CD4-positive, alpha-beta memory T cell (primary cell): ENCODE measurements at places on chromosomes 3 and 15. TPM values are rescaled to one million over a fixed set of nuclear protein-coding genes. Genes with fewer than 3 reads are reported as not detected.

DNA sequence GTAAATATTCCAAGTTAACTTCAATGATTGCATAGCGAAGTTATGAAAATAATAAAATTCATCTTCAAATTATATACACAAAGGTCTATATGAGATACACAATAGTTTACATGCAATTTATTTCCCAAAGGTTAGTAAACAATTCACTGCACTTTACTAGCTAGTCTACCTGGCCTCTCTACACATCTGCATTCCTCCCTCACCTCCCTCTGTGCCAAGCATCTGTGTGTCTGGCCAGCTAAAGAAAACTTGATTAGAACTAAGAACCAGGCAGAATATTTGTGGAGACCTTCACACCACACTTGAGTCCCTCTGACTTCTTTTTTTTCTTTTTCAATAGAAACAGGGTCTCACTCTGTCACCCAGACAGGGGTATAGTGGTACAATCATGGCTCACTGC, 61.4 kb downstream of the LRRFIP2 start:
- no peak overlapping the region for H3K27ac ChIP-seq
- H3K27me3 ChIP-seq: no peaks in the 10 kb centered on the region
- no peak overlapping the region for H3K4me3 ChIP-seq

- H3K27ac ChIP-seq: no peak overlapping the region
- no peak for DNase-seq
- H3K27me3 ChIP-seq: no peaks in the 10 kb centered on the region
- H3K36me3 ChIP-seq: no peaks in the 10 kb centered on the region
- no peak overlapping the region for H3K4me3 ChIP-seq
- H3K4me1 ChIP-seq: peaks cover 16% of the 10 kb centered on the region
These were observed 8.2 kb downstream of the TBC1D23 start for GRCh38 chr3:100269001-100269400.

- H3K4me1 ChIP-seq: no peaks in the 10 kb centered on the region
- DNase-seq: no peak
- H3K27ac ChIP-seq: no peak overlapping the region
These were observed 426.5 kb upstream of the RASGRP1 start for GRCh38 chr15:38991126-38991525.

DNA sequence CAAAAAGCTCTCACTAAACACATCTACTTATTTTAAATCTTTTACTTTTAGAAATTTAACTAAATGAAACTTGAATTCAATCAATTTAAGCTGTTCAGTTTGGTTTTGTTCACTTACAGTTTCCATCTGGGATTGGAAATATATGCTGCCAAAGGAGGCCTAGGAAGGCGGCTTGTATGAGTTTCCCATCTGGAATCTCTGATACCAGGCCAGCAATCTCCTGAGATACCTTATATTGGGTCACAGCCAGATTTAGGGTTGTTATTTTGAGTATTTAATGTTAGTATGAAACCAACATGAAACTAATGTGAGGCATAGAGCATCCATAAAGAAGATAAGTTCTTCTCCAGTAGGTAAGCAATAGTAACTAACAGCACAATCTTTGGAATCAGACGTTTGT, 94.6 kb downstream of the GMNC start:
- DNase-seq: no peak
- no peaks in the 10 kb centered on the region for H3K36me3 ChIP-seq
- H3K27me3 ChIP-seq: no peaks in the 10 kb centered on the region
- H3K27ac ChIP-seq: no peak overlapping the region
- no peak overlapping the region for H3K4me3 ChIP-seq
- no peaks in the 10 kb centered on the region for H3K4me1 ChIP-seq

DNA sequence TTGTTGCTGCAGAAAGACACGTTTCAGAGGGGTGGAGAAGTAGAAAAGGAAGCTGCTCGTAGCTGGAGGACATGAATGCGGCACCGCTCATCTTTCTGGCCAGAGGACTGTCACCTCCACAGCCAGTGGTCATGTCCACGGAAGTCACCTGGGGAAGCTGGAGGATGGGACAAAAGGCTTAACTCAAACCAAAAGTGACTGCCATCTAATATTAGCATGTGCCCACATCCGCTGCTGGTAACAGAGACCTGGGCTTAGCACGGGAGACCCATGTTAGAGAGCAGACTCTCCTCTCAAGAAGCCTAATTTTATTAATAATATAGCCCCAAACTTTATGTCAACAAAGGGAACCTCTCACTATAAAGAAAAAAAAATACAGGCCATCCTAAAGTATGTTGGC, 5.9 kb downstream of the MEX3B start:
- no peaks in the 10 kb centered on the region for H3K27me3 ChIP-seq
- no peaks in the 10 kb centered on the region for H3K36me3 ChIP-seq
- H3K4me3 ChIP-seq: no peak overlapping the region
- no peak overlapping the region for H3K27ac ChIP-seq
- DNase-seq: no peak
- H3K4me1 ChIP-seq: peaks cover 8% of the 10 kb centered on the region

- peaks cover 50% of the 10 kb centered on the region for H3K4me1 ChIP-seq
- no peak for DNase-seq
- H3K27ac ChIP-seq: no peak overlapping the region
These were observed 31.2 kb upstream of the TNIK start for GRCh38 chr3:171491361-171491760.

- H3K4me1 ChIP-seq: no peaks in the 10 kb centered on the region
- H3K27ac ChIP-seq: no peak overlapping the region
- no peak overlapping the region for H3K4me3 ChIP-seq
- H3K27me3 ChIP-seq: no peaks in the 10 kb centered on the region
- no peak for DNase-seq
These were observed 193.0 kb upstream of the GOLIM4 start for GRCh38 chr3:168288511-168289401.

- H3K27me3 ChIP-seq: no peaks in the 10 kb centered on the region
- H3K4me1 ChIP-seq: peaks cover 40% of the 10 kb centered on the region
- peak overlapping the region; percentile 92 for H3K27ac ChIP-seq
- no peak for DNase-seq
These were observed 2.0 kb downstream of the RPL32 start for GRCh38 chr3:12839156-12839946.

- no peaks in the 10 kb centered on the region for H3K4me1 ChIP-seq
- DNase-seq: no peak
- H3K27me3 ChIP-seq: no peaks in the 10 kb centered on the region
- no peak overlapping the region for H3K27ac ChIP-seq
- H3K36me3 ChIP-seq: no peaks in the 10 kb centered on the region
- H3K4me3 ChIP-seq: no peak overlapping the region
These were observed 515.3 kb downstream of the SOX2 start for GRCh38 chr3:182226995-182227394.

GRCh38 chr15:61091289-61091616, 137.8 kb downstream of the RORA start:
- no peak overlapping the region for H3K4me3 ChIP-seq
- H3K27ac ChIP-seq: no peak overlapping the region
- no peaks in the 10 kb centered on the region for H3K27me3 ChIP-seq
- no peak for DNase-seq
- H3K4me1 ChIP-seq: no peaks in the 10 kb centered on the region

GRCh38 chr3:9795207-9795606, 2.3 kb downstream of the ARPC4 start:
- no peak overlapping the region for H3K4me3 ChIP-seq
- H3K27ac ChIP-seq: no peak overlapping the region
- no peak for DNase-seq

DNA sequence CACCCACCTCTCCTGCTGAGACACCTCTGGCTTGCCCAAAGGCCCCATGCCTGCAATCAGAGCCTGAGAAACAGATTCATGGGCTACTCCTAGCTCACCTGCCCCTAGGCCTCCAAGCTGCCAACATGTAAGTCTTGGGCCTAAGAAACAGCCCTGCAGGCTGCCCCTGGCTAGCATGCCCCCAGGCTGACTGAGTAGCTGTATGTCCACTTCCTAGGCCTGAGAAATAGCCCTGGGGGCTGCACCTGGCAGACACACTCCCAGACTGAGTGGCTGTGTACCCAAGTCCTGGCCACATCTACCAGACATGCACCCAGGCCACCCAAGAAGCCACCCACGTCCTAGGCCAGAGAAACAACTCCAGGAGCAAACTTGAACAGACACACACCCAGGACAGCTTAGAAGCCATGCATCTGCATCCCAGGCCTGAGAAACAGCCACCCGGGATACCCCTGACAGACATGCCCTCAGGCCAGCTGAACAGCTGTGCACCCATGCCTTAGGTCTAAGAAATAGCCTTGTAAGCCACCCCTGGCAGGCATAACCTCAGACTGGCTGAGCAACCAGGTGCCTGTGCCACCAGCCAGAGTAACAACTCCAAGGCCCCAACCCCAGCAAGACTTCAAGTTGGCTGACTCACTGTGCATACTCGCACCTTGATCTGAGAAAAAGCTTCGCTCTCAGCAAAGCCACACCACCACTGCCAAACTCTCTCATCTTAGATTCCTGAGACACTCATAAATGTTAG, 12.0 kb upstream of the NRG4 start:
- no peaks in the 10 kb centered on the region for H3K36me3 ChIP-seq
- peaks cover 3% of the 10 kb centered on the region for H3K27me3 ChIP-seq
- no peak overlapping the region for H3K4me3 ChIP-seq
- H3K27ac ChIP-seq: no peak overlapping the region
- DNase-seq: no peak

DNA sequence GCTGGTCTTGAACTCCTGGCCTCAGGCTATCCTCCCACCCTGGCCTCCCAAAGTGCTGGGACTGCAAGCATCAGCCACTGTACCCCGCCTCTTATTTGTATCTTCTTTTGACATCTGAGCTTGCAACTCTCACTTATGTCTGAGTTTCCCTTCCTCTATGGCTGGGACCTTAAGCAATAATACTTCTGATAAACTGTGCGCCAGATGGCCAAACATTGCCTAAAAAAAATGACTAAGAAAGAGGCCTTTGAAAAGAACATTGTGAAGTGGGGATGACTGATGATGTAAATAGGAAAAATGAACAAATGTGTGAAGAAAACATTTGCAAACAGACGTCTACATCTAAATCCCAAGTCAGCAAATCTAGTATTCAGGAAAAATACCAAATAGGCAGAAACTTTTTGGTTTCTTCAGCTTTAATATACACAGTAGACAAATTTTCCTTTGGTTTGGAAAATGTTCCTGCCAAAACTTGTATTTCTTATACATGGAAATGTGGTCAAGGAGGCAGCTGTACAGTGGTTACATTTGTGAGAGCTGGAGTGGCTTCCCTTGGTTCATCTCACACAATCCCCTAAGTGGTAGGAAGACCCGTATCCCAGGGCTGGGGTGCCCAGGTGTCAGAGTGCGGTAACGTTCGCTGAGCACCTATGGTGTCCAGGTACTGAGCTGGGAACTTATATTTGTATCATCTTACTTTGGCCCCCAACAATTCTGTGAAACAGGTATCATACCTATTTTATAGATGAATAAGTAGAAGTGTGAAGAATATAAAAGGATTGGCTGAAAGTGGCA, 11.6 kb upstream of the TFRC start:
- no peaks in the 10 kb centered on the region for H3K36me3 ChIP-seq
- DNase-seq: no peak
- no peak overlapping the region for H3K27ac ChIP-seq
- no peak overlapping the region for H3K4me3 ChIP-seq

- H3K4me1 ChIP-seq: no peaks in the 10 kb centered on the region
- no peaks in the 10 kb centered on the region for H3K27me3 ChIP-seq
- H3K4me3 ChIP-seq: no peak overlapping the region
- H3K36me3 ChIP-seq: no peaks in the 10 kb centered on the region
- DNase-seq: no peak
These were observed 19.8 kb downstream of the IQSEC1 start for GRCh38 chr3:13053420-13053819.

GRCh38 chr15:51876169-51876568, 46.7 kb downstream of the TMOD3 start:
- H3K27ac ChIP-seq: no peak overlapping the region
- DNase-seq: no peak
- no peak overlapping the region for H3K4me3 ChIP-seq
- no peaks in the 10 kb centered on the region for H3K27me3 ChIP-seq
- peaks cover 16% of the 10 kb centered on the region for H3K4me1 ChIP-seq

DNA sequence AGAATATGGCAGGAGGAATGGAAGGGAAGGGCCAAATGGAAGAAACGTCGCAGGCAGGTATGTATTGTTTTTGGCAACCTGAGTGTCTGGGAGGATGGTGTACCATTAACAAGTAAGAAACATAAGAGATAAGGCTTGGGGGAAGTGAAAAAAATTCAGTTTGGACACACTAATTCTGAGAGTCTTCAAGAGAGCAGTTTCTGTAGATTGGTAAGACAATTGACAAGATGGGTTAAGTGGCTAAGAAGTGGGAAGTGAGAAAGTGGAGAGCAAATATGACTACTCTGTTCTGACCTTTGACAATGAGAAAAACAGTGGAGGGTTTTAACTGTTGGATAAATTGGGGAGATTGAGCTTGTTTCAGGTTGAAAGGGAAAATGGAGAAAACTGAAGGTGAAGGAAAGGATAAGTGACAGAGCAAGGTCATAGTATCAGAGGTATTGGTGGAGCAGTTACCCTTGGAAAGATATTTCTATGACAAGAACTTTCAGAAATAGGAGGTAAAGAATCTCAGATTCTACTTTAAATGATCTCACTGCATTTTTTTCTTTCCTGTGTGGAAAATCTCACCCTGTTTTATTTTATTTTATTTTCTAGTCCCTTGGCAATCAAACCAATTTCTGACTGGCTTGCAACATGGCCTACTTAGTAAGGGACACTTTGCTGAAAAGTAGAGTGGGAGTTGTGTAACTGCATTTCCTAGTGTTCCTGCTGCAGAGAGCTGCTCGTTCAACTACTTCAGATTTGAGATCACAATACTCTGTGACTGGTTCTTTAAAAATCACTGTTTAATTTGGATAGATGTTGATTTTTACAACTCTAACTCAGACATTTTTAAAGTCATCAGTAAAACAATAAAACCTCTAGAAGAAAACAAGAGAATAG, 23.1 kb upstream of the GABPB1 start:
- no peak overlapping the region for H3K27ac ChIP-seq
- DNase-seq: no peak
- H3K4me1 ChIP-seq: no peaks in the 10 kb centered on the region

GRCh38 chr15:64985366-64986033, 4.2 kb downstream of the SPG21 start:
- H3K36me3 ChIP-seq: no peaks in the 10 kb centered on the region
- no peak for DNase-seq
- no peak overlapping the region for H3K27ac ChIP-seq
- H3K27me3 ChIP-seq: no peaks in the 10 kb centered on the region

DNA sequence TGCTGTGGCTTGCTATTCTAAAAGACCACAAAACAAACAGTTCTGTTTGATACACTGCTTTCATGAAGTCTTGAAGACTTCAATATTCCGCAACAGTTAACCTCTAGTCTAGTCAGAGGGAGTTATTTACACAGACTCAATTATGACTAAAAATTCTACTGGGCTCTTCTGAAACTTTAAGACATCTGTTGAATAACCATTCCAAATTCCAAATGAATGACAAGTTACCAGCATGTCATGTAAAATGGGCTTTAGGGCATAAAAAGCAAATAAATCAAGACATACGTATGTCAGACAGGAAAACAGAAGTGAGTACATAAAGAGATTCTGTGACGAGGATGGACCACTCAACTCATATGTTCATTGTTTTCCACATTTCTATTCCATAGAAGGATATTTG, 93.9 kb downstream of the PLOD2 start:
- H3K36me3 ChIP-seq: no peaks in the 10 kb centered on the region
- H3K4me3 ChIP-seq: no peak overlapping the region

The TUSC7 gene
- total RNA-seq: not detected

The MAGI1 gene
- total RNA-seq: not detected

The MYEF2 gene
- total RNA-seq: 18.8 TPM

The SLC27A2 gene
- 0.61 TPM for total RNA-seq

The KIF7 gene
- total RNA-seq: not detected

The FRMD5 gene
- not detected for total RNA-seq

The LMAN1L gene
- total RNA-seq: 0.23 TPM

The GOLGA6D gene
- not detected for total RNA-seq
